ENCODE measurements at places on chromosomes 4 and X.

- H3K27me3 ChIP-seq, result no peaks in the 10 kb centered on the region
- H3K27ac ChIP-seq, result no peak overlapping the region
- no peak for DNase-seq
- no peak overlapping the region for H3K4me3 ChIP-seq
These were observed 101.3 kb downstream of the RPA4 start for GRCh38 chrX:96985046-96985445.

GRCh38 chr4:7068883-7069282 lies 1.0 kb upstream of the GRPEL1 start:
- H3K4me1 ChIP-seq, result peaks cover 40% of the 10 kb centered on the region
- H3K36me3 ChIP-seq, result peaks cover 12% of the 10 kb centered on the region
- peak overlapping the region; percentile 92 for H3K27ac ChIP-seq
- peak overlapping the region; percentile 98 for H3K4me3 ChIP-seq
- peaks cover 6% of the 10 kb centered on the region for H3K27me3 ChIP-seq

GRCh38 chr4:112321776-112322684 lies 24.9 kb downstream of the ALPK1 start:
- DNase-seq, result peak; percentile 52
- H3K4me3 ChIP-seq, result peak overlapping the region; percentile 29
- H3K27me3 ChIP-seq, result no peaks in the 10 kb centered on the region
- peaks cover 4% of the 10 kb centered on the region for H3K36me3 ChIP-seq
- H3K4me1 ChIP-seq, result peaks cover 5% of the 10 kb centered on the region
- no peak overlapping the region for H3K27ac ChIP-seq

GRCh38 chrX:107676559-107677378 lies 48.5 kb downstream of the PRPS1 start:
- peak overlapping the region; percentile 90 for H3K4me3 ChIP-seq
- peaks cover 6% of the 10 kb centered on the region for H3K27me3 ChIP-seq
- DNase-seq, result peak; percentile 85
- H3K4me1 ChIP-seq, result peaks cover 29% of the 10 kb centered on the region
- no peaks in the 10 kb centered on the region for H3K36me3 ChIP-seq

DNA sequence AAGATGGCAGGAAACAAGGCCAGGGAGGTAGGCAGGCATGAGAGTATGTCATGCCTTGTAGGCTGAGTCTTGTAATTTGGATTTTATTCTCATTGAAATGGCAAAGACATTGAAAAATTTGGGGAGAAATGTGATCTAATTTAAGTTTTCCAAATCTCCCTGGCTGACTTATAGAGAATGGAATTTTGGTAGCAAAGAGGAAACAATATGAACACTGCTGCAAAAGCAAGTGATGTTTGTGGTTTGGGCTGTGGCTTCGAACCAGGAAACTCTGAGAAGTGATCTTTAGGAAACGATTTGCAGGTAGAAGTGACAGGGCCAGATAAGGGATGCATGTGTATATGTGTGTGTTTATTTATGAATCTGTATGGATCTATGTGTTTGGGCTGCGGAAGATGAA lies 35.6 kb downstream of the ARSJ start:
- H3K4me1 ChIP-seq, result peaks cover 51% of the 10 kb centered on the region
- H3K27ac ChIP-seq, result peak overlapping the region; percentile 67
- peak; percentile 13 for DNase-seq
- H3K27me3 ChIP-seq, result no peaks in the 10 kb centered on the region
- peaks cover 13% of the 10 kb centered on the region for H3K36me3 ChIP-seq

DNA sequence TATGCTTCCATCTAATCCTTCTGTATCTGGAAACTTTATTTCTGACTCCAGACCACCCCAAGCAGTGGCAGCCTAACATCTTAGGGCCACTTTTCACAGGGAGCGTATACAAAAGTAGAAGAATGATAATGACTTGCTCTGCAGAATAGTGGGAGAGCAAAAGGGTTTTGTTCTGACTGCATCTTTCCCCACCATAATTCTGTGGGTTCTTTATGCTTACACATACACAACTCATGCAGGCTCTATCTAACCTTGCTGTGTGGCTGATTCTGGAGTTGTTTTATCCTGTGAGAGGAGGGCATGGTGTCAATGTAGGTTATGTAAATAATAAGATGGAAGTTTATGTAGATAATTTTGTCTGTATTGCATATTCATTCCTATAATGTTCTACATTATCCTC lies 42.4 kb upstream of the NDNF start:
- no peaks in the 10 kb centered on the region for H3K4me1 ChIP-seq
- no peak for DNase-seq
- H3K27me3 ChIP-seq, result peaks cover 4% of the 10 kb centered on the region
- no peak overlapping the region for H3K27ac ChIP-seq

- no peaks in the 10 kb centered on the region for H3K4me1 ChIP-seq
- H3K27me3 ChIP-seq, result no peaks in the 10 kb centered on the region
- no peak for DNase-seq
These were observed 124.0 kb upstream of the PPARGC1A start for GRCh38 chr4:24013668-24014422.

GRCh38 chr4:74291471-74291870 lies 16.8 kb upstream of the EPGN start:
- H3K4me1 ChIP-seq, result peaks cover 33% of the 10 kb centered on the region
- no peak overlapping the region for H3K4me3 ChIP-seq
- no peaks in the 10 kb centered on the region for H3K27me3 ChIP-seq
- DNase-seq, result no peak

DNA sequence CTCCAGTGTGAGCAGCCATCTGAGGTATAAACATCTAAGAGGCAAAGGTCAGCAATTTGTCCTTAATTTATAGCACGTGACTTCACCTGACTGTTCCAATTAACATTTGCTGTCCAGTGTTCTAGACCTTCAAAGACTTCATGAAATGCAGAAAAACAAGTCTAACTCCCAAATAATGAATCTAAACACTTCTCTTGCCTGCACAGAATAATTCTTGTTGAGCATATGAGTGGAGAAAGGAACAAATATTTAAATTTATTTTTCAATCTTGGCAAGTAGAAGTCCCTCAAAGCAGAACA lies 12.0 kb downstream of the RFC1 start:
- H3K4me1 ChIP-seq, result peaks cover 43% of the 10 kb centered on the region
- H3K36me3 ChIP-seq, result peaks cover 16% of the 10 kb centered on the region
- peak overlapping the region; percentile 95 for H3K27ac ChIP-seq
- no peak for DNase-seq
- H3K27me3 ChIP-seq, result no peaks in the 10 kb centered on the region
- H3K4me3 ChIP-seq, result peak overlapping the region; percentile 85

- peaks cover 36% of the 10 kb centered on the region for H3K4me1 ChIP-seq
- H3K4me3 ChIP-seq, result peak overlapping the region; percentile 28
- H3K27ac ChIP-seq, result no peak overlapping the region
- no peak for DNase-seq
- H3K36me3 ChIP-seq, result peaks cover 22% of the 10 kb centered on the region
These were observed 67.0 kb downstream of the SLC4A4 start for GRCh38 chr4:71405791-71406190.

DNA sequence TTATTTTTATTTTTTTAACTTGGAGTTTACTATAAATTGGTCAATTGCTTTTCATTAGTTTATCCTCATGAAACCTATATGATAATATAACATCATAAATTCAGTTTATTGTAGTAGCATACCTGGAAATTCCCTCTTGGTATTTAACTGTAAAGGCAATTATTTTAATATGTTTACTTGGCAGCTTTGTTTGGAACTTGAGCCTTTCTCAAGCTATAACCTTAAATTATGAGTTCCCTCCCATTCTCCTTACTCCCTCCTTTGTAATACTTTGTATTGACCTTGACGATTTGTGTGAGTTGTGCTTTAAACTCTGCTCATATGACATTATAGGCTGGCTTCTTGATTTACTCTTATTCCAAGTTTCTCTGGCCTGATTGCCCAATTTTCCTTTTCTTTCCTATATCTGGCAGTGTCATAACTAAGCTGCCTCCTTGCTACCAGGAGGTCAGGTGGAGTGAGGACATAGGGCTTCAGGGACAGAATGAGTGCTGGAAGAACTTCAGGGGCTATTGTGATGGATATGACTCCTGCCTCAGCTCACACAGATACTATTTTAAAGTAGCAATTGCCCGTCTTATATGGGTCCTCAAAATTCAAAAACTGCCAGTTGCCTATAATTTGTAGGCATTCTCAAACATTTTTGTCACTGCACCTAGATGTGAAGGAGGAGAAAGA lies 77.7 kb downstream of the RAP1GDS1 start:
- peaks cover 50% of the 10 kb centered on the region for H3K4me1 ChIP-seq
- no peak for DNase-seq
- no peaks in the 10 kb centered on the region for H3K27me3 ChIP-seq
- H3K4me3 ChIP-seq, result no peak overlapping the region
- no peak overlapping the region for H3K27ac ChIP-seq
- H3K36me3 ChIP-seq, result no peaks in the 10 kb centered on the region
